ENCODE measurements at places on chromosomes 11 and 22.

- no peak for DNase-seq
These were observed 120.4 kb upstream of the GRIA4 start for GRCh38 chr11:105489446-105489845.

DNA sequence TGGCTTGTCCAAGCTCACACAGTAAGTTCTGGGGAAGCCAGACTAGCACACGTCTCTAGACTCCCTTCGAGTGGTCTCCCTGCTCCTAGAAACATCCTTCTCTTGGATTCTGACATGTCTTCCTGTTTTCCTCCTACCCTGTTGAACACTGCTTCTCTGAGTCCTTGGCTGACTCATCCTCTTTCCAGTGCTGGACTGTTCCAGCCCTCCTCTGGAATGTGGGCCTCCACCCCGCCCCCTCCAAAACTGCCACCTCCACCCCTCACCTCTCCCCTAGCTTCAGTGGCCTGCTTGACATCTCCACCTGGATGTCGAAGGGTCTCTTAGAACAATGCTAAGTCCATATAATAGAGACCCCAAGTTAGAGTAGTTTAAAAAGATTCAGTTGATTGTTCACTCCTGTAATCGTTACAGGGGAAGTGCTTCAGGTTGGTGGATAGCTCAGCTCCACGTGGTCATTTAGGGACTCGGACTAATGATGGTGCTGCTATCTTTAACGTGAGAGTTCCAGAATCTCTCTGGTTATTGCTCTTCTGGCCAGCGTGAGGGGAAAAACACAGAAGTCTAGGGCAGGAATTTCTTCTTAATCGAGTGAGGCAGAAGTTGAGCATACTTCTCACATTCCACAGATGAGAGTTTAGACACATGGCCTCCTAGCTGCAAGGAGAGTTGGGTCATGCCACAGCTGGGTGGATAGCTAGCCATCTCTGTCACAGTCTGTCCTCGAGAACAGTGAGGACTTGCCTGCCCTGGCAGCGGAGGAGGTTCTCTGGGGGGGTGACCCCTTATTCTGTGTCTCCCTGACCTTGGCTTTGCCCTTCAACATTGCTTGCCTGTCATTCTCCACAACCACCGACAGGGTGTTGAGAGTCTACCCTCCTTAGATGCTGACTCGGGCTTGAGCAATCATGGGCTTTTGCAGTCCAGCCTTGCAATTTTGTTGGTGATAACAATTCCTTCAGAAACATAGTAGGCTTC is 4.7 kb upstream of the C11orf96 start:
- no peak for DNase-seq

- DNase-seq = no peak
These were observed 12.4 kb upstream of the MUC2 start for GRCh38 chr11:1062075-1062820.

GRCh38 chr11:64447831-64448598 is 89.1 kb downstream of the RPS6KA4 start:
- DNase-seq = no peak

DNA sequence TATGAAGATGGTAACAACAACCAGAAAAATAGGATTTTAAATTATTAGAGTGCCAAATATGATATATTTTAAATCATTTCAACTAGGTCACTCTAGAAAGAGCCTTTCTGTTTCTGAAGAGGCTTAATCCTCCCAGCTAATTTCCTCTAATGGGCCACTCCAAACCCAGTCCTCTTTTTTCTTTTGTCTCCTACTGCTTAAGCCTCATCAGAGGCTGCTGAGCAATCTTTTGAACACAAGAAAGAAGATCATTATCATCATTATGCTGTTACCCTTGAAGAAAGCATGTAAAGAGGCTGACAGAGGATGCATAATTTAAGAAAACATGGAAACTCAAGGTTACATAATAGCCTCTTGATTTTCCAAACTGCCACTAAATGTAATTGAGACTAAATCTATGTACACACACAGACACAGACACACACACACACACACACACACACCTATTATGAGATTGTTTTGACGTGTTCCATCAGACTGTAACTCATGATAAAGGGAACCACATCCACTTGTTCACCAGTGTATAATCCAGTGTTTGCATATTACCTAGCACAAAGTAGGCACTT is 519.6 kb downstream of the METTL15 start:
- no peak for DNase-seq

DNA sequence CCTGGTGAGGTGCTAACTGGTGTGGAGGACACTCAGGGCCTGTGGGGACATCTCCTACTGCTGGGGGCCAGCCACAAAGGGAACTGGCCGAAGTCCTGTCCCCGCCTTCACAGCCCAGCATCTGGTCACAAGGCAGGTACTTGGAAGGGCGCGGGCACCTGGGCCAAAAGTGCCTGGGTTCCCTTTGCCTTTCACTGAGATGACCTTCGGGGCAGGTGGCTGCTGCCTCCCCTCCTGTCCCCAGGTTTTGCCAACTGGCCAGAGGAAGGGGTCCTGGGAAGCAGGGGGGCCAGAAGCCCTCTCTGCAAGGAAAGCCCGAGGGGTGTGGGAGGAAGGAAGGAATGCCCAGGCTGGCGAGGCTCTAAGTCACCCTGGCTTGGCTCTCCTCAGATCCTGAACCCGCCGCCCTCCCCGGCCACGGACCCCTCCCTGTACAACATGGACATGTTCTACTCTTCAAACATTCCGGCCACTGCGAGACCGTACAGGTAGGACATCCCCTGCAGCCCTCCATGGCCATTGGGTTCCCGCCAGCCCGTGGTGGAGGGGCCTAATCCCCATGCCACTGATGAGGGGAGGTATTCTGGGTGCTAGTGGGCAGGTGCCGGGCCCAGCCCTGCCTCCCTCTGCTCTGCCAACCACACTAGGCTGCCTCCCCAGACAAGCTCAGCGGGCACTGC is 14.4 kb upstream of the PPP6R3 start:
- DNase-seq = no peak

GRCh38 chr11:19436932-19437331 is 196.2 kb upstream of the E2F8 start:
- no peak for DNase-seq

GRCh38 chr11:57711414-57712255 is at the start of gene MED19:
Gene MED19, minus strand, starts transcription at chr11:57712215. Its CDS starts 36 bp downstream, at chr11:57712179.
- DNase-seq = peak; percentile 70

- no peak for DNase-seq
These were observed 68.4 kb downstream of the TRAF6 start for GRCh38 chr11:36441610-36442208.

GRCh38 chr22:50219800-50220602 is 19.2 kb downstream of the SELENOO start:
- DNase-seq = no peak

DNA sequence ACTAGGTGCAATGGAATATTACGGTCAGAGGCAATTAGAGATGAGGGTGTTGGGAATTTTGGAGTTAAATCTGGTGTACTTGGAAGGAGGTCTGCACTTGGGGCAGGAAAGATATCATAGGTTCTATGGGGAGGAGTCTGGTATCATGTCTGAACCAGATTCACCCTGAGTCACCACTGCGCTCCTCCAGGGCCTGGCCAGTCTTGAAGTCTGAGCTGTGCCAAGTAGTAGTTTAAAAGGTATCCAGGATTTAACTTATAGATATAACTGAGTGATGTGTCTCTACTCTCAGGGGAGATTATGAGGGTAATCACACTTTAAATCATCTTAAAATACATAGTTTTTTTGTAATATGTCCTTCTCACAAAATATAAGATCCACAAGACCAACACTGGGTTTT is 6.6 kb downstream of the CNGA4 start:
- no peak for DNase-seq

DNA sequence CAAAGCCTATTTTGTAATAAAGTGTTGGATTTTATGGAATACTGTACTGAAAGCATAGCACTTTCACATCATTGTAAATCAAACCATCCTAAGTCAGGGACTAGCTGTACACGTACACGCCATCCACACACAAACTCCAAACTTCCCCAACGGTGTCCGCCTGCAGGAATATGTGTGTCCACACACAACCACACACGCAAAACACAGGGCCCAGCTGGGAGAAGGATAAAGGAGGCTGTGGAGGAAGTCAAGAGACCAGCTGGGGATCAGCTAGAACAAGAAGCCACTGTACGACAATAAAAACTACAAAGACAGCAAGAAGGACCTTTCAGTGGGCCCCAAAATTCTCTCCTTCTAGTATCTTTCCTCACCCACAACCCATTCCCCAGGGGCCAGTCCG is 1.6 kb downstream of the TRIM29 start:
- no peak for DNase-seq

- DNase-seq = no peak
These were observed 2.1 kb downstream of the CLDN25 start for GRCh38 chr11:113781682-113782081.

DNA sequence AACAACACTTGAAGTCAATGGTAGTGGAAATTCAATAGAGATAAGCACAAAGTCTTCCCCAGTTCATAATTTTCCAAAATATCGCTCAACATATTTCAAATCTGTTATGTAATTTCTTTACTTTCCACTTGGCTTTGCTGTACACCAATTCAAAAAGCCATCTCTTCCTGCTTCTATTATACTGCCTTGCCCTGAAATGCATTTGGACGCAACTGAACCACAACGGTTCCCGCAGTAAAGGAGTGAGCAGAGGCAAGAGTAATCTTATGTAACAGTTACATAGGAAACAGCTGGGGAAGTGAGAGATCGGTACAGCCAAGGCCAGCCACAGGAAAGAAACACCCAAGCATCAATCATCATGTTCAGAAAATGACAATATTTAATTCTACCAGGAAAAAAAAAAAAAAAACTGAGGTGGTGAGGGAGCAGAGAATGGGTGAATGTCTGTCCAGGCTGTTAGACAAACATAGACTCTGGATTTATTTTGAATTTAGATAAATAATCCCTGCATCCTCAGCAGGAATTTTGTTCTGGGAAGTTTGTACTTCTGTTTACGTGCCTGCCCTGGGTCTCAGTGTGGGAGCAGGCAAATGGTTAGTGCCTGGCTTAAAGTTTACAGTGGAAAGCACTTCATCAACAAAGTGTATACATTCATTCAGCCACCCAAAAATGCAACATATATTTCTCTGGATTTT is 392.2 kb downstream of the ETS1 start:
- DNase-seq = no peak

- DNase-seq = no peak
These were observed 20.5 kb downstream of the COA4 start for GRCh38 chr11:73856031-73856567.

- DNase-seq = no peak
These were observed 6.1 kb upstream of the TEAD1 start for GRCh38 chr11:12668166-12668565.

GRCh38 chr22:41481131-41481830 is 12.4 kb downstream of the ACO2 start:
- no peak for DNase-seq

DNA sequence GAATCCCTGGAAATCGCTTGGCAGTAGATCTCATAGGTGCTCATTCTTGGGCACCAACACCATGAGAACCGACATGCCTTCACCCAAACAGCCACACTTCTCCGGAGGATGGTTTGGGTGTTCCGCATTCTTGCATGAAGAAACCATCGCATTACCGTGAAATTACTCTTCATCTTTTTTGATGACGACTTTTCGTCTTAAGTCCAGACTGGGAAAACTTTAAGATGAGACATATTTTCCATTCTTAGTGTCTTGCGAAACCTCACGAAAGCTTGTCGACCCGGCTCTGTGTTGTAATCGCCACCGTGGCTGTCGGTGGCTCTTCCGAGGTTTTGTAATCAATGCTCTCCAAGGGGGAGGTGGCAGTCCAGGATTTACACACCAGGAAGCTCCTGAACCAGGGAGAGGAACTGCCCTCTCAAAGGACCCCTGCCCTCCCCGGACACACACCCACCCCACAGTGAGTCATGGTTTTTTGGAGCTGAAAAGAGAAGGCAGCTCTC is 1.7 kb downstream of the TOM1 start:
- no peak for DNase-seq

DNA sequence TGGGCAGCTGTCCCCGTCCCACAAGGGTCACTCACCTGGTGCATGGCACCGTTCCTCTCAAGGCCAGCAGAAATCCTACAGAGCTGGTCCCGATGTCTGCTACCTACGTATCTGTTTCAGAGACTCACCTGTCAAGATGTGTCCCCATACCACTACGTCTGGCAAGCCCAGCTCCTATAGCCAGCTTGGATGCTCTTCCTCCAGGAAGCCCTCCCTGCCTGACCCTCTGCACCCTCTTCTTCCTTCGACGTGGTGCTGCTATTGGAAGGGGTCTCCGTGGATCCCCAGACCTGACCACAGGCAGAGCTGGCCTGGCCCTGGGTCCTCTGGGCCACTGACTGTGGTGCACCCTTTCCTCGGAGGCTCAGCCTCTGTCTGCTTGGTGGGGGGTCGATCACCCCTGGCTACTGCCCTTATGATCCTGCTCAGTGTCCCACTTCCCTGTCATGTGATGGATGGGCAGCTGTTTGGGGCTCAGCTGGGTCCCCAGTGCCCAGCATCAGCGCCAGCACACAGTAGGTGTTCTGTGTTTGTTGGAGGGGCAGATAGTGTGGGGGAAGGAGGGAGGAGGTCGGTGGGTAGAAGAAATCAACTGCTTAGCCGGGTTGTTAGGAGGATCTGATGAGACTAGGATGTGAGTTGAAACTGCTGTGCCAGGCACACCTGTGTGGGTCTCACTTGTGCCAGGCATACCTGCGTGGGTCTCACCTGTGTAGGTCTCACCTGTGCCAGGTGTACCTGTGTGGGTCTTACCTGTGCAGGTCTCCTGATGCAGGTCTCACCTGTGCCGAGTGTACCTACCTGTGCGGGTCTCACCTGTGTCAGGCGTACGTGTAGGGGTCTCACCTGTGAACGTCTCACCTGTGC is 21.7 kb upstream of the ARHGAP8 start:
- DNase-seq = no peak

DNA sequence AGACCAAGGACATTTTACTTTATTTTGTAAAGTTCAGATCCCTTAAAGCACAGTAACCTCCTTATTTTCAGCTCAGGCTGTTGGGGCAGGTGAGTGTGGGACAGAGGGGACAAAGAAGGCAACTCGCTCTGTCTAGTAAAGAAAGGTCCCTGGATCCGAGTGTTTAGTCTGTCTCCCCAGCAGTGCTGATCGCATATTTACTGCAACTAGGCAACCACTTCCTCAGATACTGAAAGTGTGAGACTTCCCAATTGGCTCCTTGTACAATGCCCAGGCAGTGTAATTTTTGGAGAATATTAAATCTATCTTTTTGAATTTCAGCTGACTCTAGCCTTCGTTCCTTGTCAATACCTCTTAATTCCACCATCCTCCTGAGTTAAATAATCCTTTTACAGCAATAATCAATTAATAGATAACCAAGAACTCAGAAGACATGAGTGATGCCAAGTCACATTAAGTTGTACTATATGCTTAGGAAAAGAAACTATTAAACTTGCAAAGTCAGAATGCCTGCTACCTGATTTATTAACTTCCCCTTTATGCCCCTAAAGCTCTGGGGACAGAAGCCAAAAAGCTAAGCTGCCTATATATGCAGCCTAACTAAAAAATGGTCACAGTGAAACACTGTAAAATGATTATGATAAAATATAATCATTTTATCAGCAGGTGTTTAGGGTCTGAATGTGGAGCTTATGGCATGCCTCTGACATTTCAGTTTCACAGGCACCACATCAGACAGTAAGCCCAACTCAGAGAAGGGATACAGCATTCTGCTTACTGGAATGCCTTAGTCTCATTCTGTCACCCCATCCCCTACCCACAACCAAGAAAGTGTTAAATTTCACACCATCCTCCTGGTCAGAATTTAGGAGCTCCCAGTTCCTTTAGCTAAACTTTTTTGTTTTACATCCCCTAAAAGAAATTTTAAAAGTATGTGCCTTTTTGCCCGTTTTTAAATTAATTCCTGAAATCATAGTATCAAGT is 138.7 kb downstream of the TRIM44 start:
- no peak for DNase-seq

- DNase-seq = no peak
These were observed 109.6 kb upstream of the B3GAT1 start for GRCh38 chr11:134521452-134522289.
